CD14-positive monocyte (primary cell): ENCODE measurements at places on chromosomes 6 and 20. TPM values are rescaled to one million over a fixed set of nuclear protein-coding genes. Genes with fewer than 3 reads are reported as not detected.

GRCh38 chr6:154931711-154932424 lies 63.2 kb upstream of the TIAM2 start:
- H3K36me3 ChIP-seq: no peaks in the 10 kb centered on the region
- H3K4me1 ChIP-seq: no peaks in the 10 kb centered on the region
- H3K4me3 ChIP-seq: no peak overlapping the region
- no peak for DNase-seq
- no peaks in the 10 kb centered on the region for H3K27me3 ChIP-seq
- no peak overlapping the region for H3K27ac ChIP-seq

GRCh38 chr20:63878899-63879663 lies 14.0 kb downstream of the TPD52L2 start:
- no peaks in the 10 kb centered on the region for H3K27me3 ChIP-seq
- H3K4me3 ChIP-seq: no peak overlapping the region
- H3K4me1 ChIP-seq: peaks cover 14% of the 10 kb centered on the region
- peaks cover 91% of the 10 kb centered on the region for H3K36me3 ChIP-seq
- no peak overlapping the region for H3K27ac ChIP-seq

GRCh38 chr6:33633462-33634158 lies 12.5 kb downstream of the ITPR3 start:
- peaks cover 21% of the 10 kb centered on the region for H3K4me1 ChIP-seq
- no peaks in the 10 kb centered on the region for H3K36me3 ChIP-seq
- H3K27me3 ChIP-seq: peaks cover 7% of the 10 kb centered on the region
- DNase-seq: peak; percentile 57
- H3K27ac ChIP-seq: no peak overlapping the region

DNA sequence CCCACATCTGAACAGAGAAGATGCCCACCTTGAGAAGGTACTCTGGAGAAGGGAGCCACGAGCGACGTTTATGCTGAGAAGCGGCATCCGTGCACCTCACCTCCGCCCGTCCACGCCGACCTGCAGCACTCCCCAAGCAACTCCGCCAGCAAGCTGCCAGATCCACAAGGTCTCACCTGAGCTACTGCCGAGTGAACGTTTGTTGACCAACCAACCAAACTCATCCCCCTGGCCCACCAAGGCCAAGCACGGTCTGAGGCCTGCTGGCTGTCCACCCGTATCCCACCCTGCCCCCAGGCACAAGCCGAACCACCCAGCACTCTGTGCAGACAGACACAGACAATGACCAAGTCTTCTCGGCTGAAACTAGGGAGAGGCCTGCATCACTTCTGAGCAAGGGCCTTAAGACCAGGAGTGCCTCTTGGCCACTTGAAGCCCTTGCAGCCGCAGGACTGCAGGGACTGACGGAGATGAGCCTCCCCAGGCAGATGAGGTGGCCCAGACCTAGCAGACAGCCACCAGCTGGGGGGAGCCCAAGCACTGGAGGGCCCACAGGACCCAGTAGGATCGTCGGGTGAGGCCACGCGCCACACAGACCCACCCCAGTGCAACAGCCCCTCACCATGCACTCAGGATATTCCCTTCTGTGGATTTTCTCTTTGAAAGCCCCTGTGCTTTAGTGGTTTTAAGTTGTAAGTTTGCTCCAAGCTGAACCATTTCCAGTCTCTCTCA lies 12.1 kb downstream of the TAF4 start:
- no peak for DNase-seq
- no peaks in the 10 kb centered on the region for H3K4me1 ChIP-seq
- no peak overlapping the region for H3K4me3 ChIP-seq
- H3K27me3 ChIP-seq: no peaks in the 10 kb centered on the region
- H3K27ac ChIP-seq: no peak overlapping the region

- peak overlapping the region; percentile 81 for H3K4me3 ChIP-seq
- H3K27me3 ChIP-seq: no peaks in the 10 kb centered on the region
- H3K4me1 ChIP-seq: peaks cover 38% of the 10 kb centered on the region
- DNase-seq: peak; percentile 58
- no peaks in the 10 kb centered on the region for H3K36me3 ChIP-seq
These were observed 16.7 kb downstream of the HMGN4 start for GRCh38 chr6:26554697-26555504.

- H3K27me3 ChIP-seq: no peaks in the 10 kb centered on the region
- no peaks in the 10 kb centered on the region for H3K36me3 ChIP-seq
- no peak for DNase-seq
- H3K27ac ChIP-seq: no peak overlapping the region
These were observed 39.7 kb upstream of the HTR1B start for GRCh38 chr6:77502981-77503380.

GRCh38 chr6:17899491-17899890 lies 87.9 kb downstream of the KIF13A start:
- peaks cover 25% of the 10 kb centered on the region for H3K36me3 ChIP-seq
- peaks cover 3% of the 10 kb centered on the region for H3K4me1 ChIP-seq
- no peaks in the 10 kb centered on the region for H3K27me3 ChIP-seq

- no peaks in the 10 kb centered on the region for H3K27me3 ChIP-seq
- no peak overlapping the region for H3K4me3 ChIP-seq
- peaks cover 20% of the 10 kb centered on the region for H3K4me1 ChIP-seq
- peak overlapping the region; percentile 56 for H3K27ac ChIP-seq
These were observed 299.9 kb upstream of the SUPT3H start for GRCh38 chr6:45677381-45678284.

GRCh38 chr20:17675519-17676377 lies 6.3 kb downstream of the RRBP1 start:
- H3K36me3 ChIP-seq: peaks cover 48% of the 10 kb centered on the region
- DNase-seq: no peak
- H3K4me3 ChIP-seq: no peak overlapping the region
- no peak overlapping the region for H3K27ac ChIP-seq

GRCh38 chr6:100216760-100217159 lies 222.7 kb upstream of the MCHR2 start:
- H3K4me1 ChIP-seq: no peaks in the 10 kb centered on the region
- no peaks in the 10 kb centered on the region for H3K27me3 ChIP-seq
- no peak for DNase-seq
- H3K36me3 ChIP-seq: no peaks in the 10 kb centered on the region
- no peak overlapping the region for H3K4me3 ChIP-seq

DNA sequence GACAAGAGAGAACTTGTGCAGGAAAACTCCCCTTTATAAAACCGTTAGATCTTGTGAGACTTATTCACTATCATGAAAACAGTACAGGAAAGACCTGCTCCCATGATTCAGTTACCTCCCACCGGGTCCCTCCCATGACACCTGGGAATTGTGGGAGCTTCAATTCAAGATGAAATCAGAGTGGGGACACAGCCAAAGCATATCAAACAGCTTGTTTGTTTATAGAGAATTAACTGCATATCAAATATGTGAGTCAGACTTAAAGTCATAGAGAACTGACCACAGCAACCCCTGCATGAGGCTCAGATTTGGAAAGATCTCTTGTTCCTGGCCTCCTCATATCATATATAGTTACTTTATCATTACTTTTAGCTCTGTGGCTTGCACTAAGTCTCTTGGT lies 29.1 kb upstream of the HDAC2 start:
- no peaks in the 10 kb centered on the region for H3K4me1 ChIP-seq
- DNase-seq: no peak
- H3K27ac ChIP-seq: no peak overlapping the region
- H3K4me3 ChIP-seq: no peak overlapping the region

DNA sequence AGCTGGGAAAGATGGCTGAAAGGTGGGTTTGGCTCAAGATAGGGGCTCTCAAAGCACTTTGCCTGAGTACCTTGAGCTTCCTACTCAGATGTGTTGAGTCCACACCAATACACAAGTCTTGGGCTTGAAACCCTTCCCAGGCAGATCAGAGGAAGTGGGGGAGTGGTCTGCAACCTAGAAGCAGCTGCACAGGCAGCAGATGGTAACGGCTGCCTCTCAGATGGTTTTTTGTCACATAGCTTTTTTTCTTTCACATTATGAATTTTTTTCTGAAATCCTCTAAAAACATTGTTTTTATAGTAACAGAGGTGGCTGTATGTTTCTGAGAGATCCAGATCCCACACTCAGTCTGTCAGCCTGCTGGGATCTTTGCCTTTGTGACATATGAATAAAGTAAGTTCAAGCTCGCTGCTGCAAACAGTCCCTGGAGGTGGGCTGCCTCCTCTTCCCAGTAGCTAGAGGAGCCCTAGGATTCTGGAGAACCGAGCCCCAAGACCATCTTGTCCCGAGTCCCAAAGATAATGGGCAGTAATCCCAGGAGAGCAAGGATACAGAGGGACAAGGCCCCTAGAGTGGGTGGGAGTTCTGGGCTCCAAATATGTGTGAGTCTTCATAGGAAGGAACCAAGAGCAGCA lies 97.1 kb upstream of the TOP1 start:
- no peaks in the 10 kb centered on the region for H3K4me1 ChIP-seq
- H3K36me3 ChIP-seq: no peaks in the 10 kb centered on the region
- no peaks in the 10 kb centered on the region for H3K27me3 ChIP-seq
- no peak overlapping the region for H3K27ac ChIP-seq

DNA sequence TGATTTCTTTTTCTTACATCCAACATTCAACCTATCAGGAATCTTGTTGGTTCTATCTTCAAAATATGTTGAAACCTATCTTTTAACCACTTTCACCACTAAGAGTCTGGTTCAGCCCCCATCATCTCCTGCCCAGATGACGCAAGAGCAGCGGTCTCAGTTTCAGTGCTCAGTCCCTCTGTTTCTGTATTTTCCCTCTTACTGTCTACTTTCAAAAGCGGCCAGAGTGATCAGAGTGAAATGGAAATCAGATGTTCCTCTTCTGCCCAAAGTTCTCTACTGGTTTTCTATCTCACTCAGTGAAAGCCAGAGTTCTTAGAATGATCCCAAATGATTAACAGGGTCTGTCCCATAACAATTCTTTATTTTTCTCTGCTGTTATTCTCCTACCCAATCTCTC lies 147.9 kb upstream of the PDE7B start:
- peaks cover 13% of the 10 kb centered on the region for H3K4me1 ChIP-seq
- H3K4me3 ChIP-seq: no peak overlapping the region
- H3K27ac ChIP-seq: no peak overlapping the region

DNA sequence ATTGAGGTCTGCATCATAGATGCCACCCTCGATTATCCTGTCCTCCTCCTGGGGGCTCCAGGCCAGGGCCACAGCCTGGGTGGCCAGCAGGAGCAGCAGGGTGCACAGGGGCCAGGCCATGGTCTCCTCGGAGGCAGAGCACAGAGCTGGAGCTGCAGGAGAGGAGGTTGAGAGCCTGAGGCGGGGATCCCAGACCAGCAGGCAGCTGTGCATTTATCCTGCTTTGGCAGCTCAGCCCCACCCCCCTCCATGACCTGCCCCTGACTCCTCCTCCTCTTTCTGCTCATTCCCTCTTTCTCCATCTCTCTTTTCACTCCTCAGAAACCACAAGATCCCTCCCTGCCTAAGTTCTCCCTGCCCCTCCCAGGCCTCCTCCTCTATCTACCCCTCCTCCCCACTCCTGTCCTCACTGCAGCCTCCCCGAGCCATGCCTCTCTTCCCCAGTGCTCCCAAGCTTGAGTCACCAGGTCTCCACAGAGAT lies at the start of gene CST2:
Gene CST2 (minus strand): TSS at position 189 of the 481 bp plus-strand sequence. CDS start 69 bp downstream, at position 120.
- H3K4me1 ChIP-seq: no peaks in the 10 kb centered on the region
- no peak for DNase-seq
- no peaks in the 10 kb centered on the region for H3K36me3 ChIP-seq
- no peaks in the 10 kb centered on the region for H3K27me3 ChIP-seq
- no peak within 1 kb of the TSS for H3K4me3 ChIP-seq

DNA sequence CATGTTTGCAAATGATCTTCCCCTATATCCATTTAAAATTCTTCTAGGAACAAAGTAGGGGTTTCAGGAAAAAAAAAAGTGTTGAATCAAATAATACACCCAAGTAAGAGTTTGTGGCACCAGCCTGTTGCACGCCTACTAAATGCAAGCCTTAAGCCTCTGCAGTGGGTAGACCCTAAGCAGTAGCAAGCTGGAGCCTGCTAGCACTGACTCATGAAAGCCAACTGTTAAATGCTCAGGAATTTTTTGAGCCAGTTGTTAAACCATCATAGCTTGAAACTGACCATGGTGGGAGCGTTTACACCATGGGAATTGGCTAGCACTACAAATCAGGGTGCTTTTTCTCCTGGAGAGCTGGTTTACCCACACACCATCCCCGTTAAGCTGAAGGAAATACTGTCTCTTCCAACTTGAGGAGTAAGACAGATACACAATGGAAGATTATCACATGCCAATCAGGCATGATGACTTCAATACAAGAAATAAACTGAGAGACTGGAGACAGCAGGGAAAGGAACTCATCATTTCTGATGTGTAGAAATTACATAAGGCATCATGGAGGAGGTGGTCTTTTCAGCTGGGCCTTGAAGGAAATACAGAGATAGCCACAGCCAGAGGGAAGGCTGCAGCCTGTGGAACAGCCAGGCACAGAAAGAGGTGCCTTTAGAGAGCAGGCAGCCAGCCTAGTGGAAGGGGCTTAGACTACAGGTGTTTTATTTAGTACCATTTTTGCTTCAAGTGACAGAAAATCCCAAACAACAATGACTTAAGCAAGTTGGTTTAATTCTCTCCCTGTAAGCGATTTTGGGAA lies 110.8 kb downstream of the SNX5 start:
- no peaks in the 10 kb centered on the region for H3K36me3 ChIP-seq
- H3K27me3 ChIP-seq: no peaks in the 10 kb centered on the region
- H3K4me1 ChIP-seq: no peaks in the 10 kb centered on the region
- H3K4me3 ChIP-seq: no peak overlapping the region

- H3K4me3 ChIP-seq: no peak overlapping the region
- no peak overlapping the region for H3K27ac ChIP-seq
- no peaks in the 10 kb centered on the region for H3K27me3 ChIP-seq
- H3K36me3 ChIP-seq: no peaks in the 10 kb centered on the region
- no peak for DNase-seq
These were observed 76.0 kb downstream of the LCA5 start for GRCh38 chr6:79461205-79461604.

GRCh38 chr6:44980841-44981240 lies 347.3 kb upstream of the RUNX2 start:
- no peaks in the 10 kb centered on the region for H3K27me3 ChIP-seq
- no peaks in the 10 kb centered on the region for H3K36me3 ChIP-seq
- H3K4me1 ChIP-seq: no peaks in the 10 kb centered on the region

DNA sequence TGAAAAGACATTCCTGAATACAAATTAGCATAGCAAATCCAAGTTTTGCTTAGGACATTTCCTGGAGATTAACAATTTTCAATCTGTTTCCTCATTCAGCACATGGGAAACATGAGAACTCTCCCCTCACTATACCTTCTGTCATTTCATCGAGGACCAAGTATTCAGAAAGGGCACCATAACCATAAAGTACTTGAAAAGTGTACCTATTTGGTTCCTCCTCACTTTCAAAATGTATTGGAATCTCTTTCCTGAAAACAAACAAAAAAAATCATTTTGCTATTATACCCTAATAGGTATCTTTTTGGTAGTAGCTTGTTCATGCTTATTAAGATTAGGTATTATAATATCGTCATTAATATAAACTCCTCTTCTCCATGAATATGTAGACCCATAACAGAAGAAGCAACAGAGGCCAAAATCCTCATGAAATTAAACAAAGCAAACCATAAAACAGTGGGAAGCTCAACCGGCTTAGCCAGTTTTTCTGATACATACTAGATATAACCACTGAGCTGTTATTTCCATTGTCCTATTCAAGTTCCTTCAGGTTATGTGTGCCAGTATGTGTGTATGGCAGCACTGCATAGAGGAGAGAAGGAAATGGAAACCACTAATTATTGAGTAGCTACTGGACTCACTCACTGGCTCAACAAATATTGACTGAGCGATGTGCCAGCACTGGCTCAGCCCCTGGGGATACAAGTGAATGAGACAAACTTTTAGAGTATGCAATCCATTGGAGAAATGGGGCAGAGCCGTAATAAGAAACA lies 274.0 kb downstream of the MAFB start:
- no peaks in the 10 kb centered on the region for H3K36me3 ChIP-seq
- no peak overlapping the region for H3K27ac ChIP-seq
- no peaks in the 10 kb centered on the region for H3K4me1 ChIP-seq

Gene TBPL1
- polyA plus RNA-seq: 35.6 TPM

Gene RPL7L1
- polyA plus RNA-seq: 4.5 and 7.6 TPM in 2 replicates

Gene AGER
- not detected for polyA plus RNA-seq

Gene CST7
- 1.8 TPM for polyA plus RNA-seq

Gene ACOT8
- polyA plus RNA-seq: 52.4 TPM

Gene PLG
- not detected for polyA plus RNA-seq

Gene FAM217B
- 18.3 TPM for polyA plus RNA-seq
